ENCODE measurements at places on chromosomes 2 and 18.

DNA sequence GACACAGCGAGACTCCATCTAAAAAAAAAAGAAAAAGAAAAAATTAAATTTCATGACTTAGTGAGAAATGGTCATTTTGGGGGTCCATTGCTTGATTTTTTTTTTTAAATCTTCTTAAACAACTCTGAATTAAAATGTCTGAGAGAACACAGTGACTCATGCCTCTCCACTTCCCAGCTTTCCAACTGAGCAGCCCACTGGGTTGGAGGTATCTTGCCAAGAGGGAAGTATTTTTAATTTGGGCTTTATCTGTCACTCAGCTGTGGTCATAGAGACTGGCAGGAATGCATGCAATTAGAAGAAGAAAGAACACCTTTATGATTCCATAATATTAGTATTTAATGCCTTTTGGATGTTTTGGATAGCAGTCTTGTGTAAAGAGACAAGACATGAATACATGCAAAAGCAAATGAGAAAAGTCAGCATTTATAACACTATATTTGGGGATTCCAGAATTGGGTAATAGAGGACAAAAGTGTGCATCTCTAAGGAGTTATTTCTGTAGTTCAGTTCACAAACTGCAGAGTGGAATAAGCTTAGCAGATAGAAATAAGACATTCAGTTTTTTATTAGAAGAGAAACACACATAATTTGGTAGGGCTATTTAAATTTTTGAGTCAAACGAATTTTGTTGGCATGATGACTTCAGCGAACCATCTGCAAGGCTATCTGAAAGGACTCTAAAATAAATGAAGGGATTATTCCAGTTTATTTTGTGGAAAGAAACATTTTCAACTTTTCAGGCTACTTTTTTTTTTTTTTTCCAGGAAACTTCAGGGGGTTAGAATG is 254.8 kb downstream of the TGIF1 start:
- DNase-seq, result no peak

- no peak for DNase-seq
Observed at GRCh38 chr2:218882866-218883366, 2.3 kb downstream of the WNT10A start.

DNA sequence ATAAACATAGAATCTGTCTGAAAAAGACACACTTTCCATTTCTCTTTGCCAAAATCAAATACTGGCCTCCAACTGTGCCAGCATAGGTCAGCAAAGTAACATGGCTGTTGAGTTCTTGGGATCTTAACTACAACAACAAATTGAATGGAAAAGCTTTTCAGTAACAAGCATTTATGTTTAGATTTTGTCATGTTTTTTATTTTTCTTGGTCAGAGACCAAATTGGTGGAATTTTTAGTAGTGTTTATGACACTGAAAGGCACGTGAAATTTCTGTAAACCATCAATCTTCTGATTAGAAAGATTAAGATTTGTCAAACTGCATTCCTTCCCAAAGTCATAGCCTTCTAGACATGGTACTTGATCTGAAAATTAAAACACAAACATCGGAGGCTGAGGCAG is 77.6 kb downstream of the PDE1A start:
- DNase-seq, result no peak

DNA sequence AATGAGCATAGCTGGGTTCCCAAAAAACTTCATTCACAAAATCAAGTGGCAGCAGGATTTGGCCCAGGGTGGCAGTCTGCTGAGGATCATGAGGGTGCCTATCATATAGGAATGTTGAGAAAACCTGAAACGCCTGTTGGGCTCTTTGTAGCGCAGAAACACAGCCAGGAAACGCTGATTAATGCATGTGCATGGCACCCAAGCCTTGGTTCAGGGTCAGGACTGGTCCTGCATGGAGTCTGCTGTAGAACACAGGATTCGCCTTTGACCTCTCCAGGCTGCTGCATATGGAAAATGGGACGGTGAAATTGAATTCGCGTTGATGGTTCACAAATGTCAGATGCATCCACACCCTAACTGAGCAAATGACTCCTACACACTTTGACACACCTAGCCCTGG is 227.9 kb upstream of the COPS8 start:
- DNase-seq, result no peak

- DNase-seq, result no peak
Observed at GRCh38 chr18:51153659-51154371, 43.7 kb downstream of the MEX3C start.

DNA sequence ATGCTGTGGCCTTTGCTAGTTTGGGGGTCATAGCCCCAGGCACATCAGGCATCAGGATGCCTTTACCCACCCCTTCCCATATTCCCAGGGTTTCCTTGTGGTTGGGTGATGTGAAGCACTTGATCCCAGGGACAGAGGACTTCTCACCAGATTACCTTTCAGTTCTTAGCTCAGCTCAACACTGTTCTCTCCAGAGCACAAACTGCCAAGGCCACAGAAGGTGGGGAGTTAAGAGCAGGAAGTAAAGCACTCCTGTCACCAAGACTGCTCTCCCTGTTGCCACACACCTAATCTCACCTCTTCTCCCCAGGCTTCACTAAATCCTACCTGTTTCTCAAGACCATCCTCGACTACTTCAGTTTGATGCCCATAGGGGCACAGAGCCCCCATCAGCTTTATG is 25.9 kb downstream of the FHOD3 start:
- no peak for DNase-seq

DNA sequence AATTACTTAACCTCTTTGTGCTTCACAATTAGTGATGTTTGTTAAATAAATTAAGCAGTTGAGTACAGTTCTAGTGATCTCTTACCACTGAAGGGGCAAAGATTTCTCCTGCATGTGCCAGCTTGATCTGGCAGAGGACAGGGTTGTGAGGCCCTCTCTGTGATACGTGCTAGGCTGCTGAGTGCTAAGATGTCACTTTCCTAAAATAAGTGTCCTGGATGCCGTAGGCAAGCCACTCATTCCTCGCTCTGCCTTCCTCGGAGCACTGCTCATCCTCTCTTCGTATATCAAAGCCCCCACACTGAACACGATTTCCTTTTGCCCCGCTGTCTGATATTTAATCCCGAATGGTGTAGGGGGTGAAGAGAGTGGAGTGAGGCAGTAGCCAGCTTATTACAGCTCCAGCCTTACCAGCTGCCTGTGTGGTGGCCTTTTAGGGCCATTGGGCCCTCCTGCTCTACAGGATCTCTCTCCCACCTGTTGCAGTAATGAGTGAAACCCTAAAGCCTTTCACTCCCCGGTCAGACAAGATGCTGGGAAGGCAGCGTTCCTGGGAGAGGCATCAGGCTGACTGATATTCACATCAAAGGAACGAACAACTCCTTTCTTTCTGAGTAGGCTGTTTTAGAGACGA is 40.5 kb downstream of the PTPRM start:
- no peak for DNase-seq

DNA sequence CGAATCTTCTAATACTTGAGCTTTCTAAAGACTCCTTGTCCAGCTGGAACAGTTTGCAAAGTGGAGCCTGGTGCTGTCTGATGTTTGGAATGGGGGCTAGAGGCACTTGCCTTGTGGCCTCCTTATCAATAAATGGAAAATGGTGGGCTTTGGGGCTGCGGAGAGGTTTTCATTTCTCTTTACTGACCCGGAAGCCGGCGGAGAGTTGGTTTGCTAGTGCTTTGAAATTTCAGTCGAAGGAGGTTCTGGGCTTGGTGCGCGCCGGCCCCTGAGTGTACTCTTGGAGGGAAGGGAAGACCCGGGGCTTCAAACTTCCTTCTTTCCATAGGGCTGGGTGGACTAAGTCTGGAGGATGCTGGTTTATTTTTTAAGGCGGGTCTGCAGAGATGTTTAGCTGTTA is 714 bp downstream of the RPIA start:
- DNase-seq, result no peak

- DNase-seq, result no peak
Observed at GRCh38 chr2:47386551-47386950, 16.4 kb upstream of the MSH2 start.

GRCh38 chr2:64620661-64621060 is 33.1 kb downstream of the SERTAD2 start:
- no peak for DNase-seq

DNA sequence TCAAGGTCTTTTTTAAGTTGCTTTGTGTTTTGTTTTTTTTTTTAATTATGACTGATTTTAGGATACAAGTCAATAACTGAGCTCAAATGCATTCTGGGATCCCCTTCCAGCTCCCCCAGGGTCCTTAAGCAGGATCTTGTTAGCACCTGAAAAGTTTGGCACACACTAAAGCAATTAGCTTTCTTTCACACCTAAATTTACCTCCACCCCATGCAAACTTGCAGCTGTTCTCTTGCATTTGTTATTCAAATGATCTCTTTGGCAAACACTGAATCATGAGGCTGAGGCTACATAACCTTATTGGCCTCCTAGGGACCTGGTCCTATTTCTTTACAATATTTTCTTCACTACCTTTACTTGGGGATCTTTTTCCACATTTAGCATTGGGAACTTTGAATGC is 2026.1 kb upstream of the CELF4 start:
- DNase-seq, result no peak

GRCh38 chr18:62828852-62829251 is 113.5 kb downstream of the PHLPP1 start:
- no peak for DNase-seq

GRCh38 chr2:187924293-187924692 is 367.4 kb upstream of the GULP1 start:
- DNase-seq, result no peak

DNA sequence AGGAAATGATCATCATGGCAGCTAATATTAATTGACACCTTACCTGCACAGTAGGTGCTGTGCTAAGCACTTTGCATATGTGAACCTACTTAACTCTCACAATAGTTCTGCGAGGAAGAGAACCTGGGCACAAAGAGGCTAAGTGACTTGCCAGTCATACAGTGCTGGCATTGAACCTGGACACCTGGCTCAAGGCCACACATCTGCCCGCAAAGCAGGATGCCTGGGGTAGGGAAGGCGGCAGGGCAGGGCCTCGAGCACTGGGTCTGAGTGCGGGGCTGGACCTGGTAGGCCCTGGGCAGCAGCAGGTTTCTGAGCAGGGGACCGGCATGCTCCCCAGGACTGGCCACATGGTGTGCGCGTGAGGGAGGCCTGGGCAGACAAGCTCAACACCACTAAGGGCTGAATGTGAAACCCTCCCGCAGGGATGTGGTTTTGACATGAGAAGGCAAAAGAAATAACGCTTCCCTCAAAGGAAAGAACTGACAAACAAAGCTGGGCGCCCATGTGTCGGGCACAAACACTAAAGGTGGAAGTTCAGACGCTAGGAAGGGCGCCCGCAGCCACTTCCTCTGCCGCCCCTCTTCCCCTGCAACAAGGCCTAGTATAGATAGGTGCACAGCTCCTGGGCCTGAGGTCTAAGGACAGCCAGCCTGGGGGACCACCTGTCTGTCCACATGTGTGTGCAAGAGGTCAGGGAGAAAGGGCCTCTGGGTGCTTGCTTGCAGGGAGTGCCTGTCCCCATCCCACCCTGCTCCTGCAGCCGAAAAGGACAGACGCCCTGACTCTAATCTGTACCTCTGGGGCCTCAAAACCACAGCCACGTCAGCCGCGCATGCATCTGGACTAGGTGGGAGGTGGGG is 92.5 kb downstream of the ZFP36L2 start:
- peak; percentile 50 for DNase-seq

DNA sequence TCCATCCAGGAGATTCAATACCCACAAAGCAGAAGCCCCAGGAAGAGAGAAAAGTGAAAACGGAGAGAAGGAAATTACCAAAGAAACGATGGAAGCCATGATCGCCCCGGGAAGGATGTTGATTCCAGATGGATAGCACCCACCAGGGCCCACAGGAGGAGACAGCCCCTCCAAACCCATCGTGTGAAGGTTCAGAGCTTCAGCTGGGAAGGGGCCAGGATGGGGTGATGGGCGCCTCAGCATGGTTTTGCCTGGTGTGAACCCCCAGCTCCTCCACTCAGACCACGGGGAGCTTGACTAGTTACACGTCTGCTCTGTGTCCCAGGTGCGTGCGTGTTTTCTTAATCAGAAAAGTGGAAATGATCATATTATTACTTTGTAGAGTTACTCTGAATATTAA is 264.5 kb downstream of the EIPR1 start:
- no peak for DNase-seq

- no peak for DNase-seq
Observed at GRCh38 chr2:109057686-109058085, 68.7 kb upstream of the EDAR start.

GRCh38 chr2:169015943-169016342 is 15.2 kb downstream of the ABCB11 start:
- DNase-seq, result no peak

- DNase-seq, result no peak
Observed at GRCh38 chr18:61589053-61589723, 256.0 kb downstream of the CDH20 start.

- DNase-seq, result no peak
Observed at GRCh38 chr2:11980809-11981208, 234.4 kb downstream of the LPIN1 start.

- no peak for DNase-seq
Observed at GRCh38 chr2:42977270-42978174, 185.1 kb upstream of the HAAO start.

GRCh38 chr18:79510046-79510685 is 114.4 kb downstream of the NFATC1 start:
- no peak for DNase-seq

- DNase-seq, result no peak
Observed at GRCh38 chr2:12931186-12931844, 214.6 kb downstream of the TRIB2 start.

GRCh38 chr2:231128541-231128940 is 3.7 kb upstream of the HTR2B start:
- DNase-seq, result no peak

DNA sequence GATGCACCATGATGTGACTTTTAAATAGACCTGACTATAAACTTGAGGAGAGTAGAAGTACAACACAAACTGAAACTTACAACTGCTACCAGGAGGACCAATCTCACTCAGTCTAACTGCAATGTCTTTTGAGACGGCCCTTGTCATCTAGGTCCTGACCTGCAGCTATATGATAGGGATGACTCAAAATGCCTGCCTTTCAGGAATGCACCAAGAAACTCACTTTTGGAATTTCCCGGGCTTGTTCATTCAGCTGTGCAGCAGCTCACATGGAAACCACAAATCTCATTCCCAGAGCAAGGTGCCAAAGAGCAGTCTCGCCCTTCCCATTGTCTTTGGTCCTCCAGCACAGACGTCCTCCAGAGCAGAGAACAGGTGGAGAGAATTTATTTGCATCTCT is 113.7 kb downstream of the SPOPL start:
- DNase-seq, result no peak

GRCh38 chr18:3594760-3595368 is 144.9 kb downstream of the TGIF1 start:
- DNase-seq, result peak; percentile 27

GRCh38 chr2:199025146-199025545 is 432.6 kb downstream of the SATB2 start:
- DNase-seq, result no peak

GRCh38 chr2:233656443-233656842 is 15.3 kb upstream of the UGT1A9 start:
- no peak for DNase-seq

- no peak for DNase-seq
Observed at GRCh38 chr2:178119179-178119922, 7.1 kb downstream of the RBM45 start.

- DNase-seq, result no peak
Observed at GRCh38 chr2:221606424-221606823, 34.3 kb upstream of the EPHA4 start.
